ENCODE measurements at places on chromosomes 2 and 18.

- DNase-seq, result no peak
Measured at GRCh38 chr2:29226375-29226774, 111.2 kb downstream of the CLIP4 start.

DNA sequence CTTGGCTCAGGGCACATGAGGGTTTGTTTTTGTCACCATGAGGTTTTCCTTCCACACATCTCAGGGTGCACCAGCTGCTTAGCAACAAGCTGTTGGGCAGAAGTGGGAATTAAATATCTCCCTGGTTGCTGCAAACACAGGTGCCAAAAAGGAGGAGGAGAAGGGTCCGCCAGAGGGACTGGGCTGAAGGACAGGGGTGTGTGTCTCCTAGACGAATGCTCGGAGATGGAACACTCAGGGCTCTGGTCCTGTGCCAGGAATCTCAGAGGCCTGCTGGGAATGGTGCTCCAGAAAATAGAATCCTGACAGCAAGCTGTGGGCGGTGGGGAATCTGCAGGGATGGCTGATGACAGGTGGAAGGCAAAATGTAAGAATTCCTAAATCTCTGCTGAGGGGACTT is 94.5 kb downstream of the VSNL1 start:
- DNase-seq, result no peak

DNA sequence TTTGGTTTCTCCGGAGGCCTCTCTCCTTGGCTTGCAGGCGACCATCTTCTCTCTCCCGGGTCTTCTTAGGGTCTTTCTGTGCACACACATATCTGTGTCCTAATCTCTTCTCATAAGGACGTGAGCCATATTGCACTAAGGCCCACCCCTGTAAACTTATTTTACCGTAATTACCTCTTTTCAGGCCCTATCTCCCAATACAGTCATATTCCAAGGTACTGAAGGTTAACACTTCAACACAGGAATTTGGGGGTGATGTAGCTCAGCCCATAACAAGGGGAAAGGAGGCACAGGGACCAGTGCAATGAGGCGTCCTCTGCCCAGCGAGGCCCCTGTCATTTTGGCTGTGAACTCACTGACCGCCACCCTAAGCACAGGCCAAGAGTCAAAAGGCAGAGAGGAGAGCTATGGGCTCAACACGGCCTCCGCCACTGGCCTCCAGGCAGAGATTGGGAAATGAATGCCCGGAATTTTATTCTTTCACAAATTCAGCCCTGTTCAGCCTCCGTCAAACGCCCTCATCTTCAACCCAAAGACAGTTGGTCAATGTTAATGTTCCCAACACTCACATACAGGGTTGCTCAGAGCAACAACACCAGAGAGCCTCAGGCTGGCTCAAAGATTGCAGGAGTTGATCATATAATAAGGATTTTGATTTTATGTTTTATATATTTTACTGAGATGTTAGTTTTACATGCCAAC is 15.9 kb upstream of the NMUR1 start:
- DNase-seq, result no peak

DNA sequence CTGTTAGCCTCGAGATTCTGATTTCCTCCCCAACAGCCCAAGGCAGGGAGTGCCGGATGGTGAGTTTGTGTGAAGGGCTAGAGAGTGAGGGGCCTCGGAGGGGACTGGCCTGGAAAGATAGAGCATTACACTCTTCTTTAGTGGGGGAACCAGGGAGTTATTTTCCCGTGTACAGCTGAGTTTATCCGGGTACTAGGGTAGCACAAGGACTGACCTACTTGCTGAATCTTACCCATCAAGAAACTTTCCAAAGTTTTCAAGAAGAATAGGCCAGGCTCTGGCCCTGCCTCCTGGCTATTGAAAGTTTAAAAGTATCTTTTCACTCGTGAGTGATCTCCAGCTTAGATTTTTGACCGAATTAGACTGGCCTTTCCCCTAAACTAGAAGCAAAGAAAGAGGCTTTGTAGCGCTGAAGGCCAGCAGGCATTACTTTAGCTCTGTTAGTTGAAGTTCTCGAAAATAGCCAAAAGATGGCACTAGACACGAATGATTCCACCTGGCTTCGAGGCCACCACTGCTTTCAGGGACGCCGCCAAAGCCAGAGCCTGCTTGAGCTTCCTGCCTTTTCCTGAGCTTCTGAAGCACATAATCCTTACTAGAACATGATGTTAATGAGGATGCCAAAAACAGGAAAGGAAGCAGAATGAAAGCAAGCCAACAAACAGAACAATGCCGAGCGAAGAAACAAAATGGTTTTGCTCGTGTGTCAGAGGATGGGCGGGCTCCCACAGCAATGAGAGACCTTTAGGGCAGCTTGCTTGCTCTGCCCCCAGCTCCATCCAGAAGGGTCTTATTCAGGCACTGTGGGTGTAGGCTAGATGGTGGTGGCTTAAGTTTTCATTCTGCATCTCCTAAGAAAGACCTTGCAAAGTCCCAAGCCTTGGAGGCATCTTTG is 55.8 kb downstream of the TSN start:
- DNase-seq, result no peak

DNA sequence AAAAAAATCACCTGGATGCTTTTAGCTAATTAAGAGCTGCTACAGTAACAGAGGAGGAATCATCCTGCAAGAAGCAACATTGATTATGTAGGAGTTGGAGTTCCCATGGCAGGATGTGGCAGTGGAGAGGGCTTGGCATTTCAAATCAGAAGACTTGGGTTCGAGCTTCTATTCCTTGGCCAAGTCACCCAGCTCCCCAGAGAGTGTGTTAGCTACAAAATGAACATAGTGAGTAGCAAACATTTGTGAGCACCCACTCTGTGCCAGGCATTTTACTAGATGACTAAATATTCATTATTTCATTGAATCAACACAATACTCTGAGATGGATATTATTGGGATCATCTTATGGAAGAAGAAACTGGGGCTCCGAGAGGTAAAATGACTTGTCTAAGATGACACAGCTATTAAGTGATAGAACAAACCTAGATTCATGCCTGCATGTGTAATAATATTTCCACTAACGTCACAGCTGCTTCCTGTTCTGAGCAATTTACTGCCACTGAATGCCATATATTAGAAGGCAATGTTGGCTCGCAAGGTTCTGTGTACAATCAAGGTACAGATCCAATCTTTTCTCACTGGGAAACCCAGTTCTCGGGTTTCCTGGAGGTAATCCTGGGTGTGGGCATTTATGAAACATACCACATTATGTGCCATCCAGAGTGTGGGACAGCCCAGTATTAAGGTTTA is 18.0 kb downstream of the NTSR2 start:
- no peak for DNase-seq
